Stimulated activated CD8-positive, alpha-beta memory T cell treated with anti-CD3 and anti-CD28 coated beads, Interleukin-4, amount 100 ng/mL, for 1 hour (primary cell): ENCODE measurements at places on chromosomes 5 and 9.

- DNase-seq, result no peak
These were observed 7.5 kb downstream of the ADAMTSL2 start for GRCh38 chr9:133542002-133542401.

DNA sequence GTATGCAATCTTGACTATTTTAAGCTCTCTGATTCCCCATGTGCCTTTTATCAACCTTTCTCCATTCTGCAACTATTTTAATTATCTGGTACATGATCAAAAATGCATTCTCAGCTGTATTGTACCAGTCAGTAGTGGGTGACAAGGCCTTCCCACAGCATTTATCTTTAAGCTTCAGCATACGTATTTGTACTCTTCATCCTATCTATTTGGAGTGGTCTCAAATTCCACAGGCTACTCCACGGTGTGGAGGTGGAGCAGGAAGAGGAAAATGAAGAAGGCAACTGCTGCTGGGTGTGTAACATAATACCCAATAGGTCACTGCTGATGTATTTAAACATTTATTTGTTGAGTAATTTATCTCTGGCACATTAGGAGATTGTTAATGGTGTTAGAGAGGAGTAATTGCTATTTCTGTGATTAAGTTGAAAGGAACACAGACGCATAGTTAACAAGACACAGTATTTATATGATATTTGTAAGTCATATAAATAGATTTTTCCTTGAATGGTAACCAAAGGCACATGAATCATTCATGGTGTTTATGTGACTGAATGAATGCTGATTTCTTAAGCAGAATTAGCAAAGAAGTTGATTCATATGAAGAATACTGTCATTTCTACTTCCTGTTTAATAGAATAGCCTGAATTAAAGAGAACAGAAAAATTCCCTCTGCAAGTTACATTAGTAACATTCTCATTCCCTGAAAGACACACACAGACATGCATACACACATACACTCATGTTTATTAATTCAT, 153.8 kb upstream of the NR3C1 start:
- DNase-seq, result no peak

DNA sequence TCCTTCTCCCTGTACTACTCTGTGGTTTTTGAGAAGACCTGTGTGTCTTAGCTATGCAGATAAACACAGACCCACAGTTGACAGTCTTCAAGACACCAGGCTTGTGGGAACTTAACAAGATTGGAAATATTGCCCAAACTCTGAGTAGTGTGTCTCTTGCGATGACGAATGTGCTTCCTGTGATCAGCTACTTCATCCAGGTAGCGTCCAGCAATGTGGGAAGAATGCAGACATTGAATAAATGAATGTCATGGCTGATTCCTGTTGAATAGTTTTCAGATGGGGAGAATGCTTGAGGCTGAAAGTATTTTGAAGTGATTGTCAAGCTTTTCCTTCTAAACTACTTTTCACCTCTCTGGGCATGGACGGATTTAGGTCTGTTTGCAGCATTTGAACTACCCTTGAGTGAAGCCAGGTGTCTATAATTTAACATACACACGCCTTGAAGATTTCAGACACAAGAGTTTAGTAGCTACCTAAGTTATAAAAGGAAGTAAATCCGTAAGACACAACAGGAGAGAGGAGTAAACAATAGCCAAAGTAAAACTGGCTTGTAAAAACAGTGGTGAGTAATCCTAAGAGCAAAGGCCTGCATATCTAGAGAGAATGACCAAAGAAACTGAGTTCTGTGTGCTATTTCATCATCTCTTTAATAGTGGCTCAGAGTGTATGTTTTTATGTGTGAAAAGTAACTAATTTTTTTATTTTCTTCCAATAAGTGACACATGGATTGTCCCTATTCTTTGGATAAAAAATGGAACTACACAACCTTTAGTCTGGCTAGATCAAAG, 30.0 kb upstream of the ARL14EPL start:
- DNase-seq, result no peak

DNA sequence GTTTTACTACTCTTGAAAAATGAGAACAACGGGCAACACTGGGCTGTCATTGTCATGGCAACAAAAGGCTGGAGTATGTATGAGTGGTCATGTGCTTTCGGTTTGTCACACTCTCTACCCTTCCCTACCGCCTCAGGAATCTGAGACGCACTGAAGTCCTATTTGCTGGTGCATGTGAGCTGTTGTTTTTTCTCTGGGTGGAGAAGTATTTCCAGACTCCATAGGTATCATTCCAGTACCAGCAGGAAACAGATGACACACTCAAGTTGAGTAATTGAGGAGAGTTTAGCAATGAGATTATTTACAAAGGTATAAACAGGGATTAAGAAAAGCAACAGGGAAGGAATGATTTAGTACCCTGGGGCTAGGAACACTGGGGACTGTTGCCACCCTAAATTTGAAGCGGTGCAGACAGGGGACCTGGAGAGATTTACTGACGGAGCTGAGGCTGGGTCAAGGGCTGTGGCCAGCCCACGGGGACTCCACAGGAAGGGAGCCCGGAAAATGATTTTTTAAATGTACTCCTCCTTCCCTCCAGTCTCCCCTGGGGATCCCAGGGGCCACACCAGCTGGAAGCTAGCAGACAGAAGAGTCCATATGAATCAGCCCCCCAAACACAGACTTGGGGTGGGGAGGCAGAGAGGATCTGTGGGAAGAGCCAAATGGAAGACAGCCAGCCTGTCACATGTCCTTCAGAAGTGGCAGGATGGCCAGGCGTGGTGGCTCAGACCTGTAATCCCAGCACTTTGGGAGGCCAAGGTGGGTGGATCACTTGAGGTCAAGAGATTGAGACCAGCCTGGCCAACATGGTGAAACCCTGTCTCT, 13.2 kb upstream of the ZBTB43 start:
- DNase-seq, result no peak
